Spleen (tissue), 13 donors: ENCODE measurements at places on chromosomes 1 and 21. TPM values are rescaled to one million over a fixed set of nuclear protein-coding genes. Genes with fewer than 3 reads are reported as not detected.

The KCNE2 gene
- polyA plus RNA-seq = 0.13 TPM

The UBE2U gene
- polyA plus RNA-seq = not detected

The FCRL2 gene
- polyA plus RNA-seq = 93.1 TPM

The HSD11B1 gene
- 2.6 TPM for polyA plus RNA-seq

The LCE1F gene
- not detected for polyA plus RNA-seq

The MATN1 gene
- 0.04 TPM for polyA plus RNA-seq

The MCOLN2 gene
- 32.8 TPM for polyA plus RNA-seq

The DCDC2B gene
- polyA plus RNA-seq = not detected

The C1orf74 gene
- 0.96 TPM for polyA plus RNA-seq

The PPP1R8 gene
- polyA plus RNA-seq = 22.5 TPM

The MRPL20 gene
- polyA plus RNA-seq = 101 TPM

The ZMPSTE24 gene
- polyA plus RNA-seq = 7.9 TPM

The CFHR1 gene
- 16.5 TPM for polyA plus RNA-seq
